ENCODE measurements at places on chromosomes 16 and 17. TPM values are rescaled to one million over a fixed set of nuclear protein-coding genes. Genes with fewer than 3 reads are reported as not detected.

The TMC8 gene
- total RNA-seq: 1.4 TPM

- DNase-seq: no peak
Measured at GRCh38 chr16:19434584-19434983, 16.9 kb downstream of the TMC5 start.

DNA sequence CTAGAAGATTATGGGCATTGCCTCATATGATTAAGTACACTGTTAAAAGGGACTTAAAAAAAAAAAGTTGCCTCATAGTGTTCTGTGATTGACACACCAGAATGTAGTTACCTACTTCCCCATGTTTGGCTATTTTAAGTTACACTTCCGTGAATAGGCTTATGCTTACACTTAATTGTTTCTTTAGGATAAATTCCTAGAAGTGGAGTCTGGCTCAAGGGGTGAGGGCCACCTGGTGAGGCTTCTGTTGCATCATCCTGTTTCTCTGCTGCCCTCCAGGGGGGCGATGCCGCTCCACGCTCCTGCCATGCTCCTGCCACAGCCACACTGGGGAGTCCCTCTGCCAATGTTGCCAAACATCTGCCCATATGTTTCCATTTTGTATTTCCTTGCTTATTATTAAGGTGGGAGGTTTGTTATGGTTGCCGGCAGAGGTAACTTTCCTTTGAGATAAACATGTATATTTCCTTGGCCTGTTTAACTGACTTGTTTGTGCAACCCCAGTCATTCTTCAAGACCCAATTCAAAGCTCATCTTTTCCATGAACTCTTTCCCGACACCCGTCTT, 73.1 kb downstream of the KSR1 start:
- no peak for DNase-seq

DNA sequence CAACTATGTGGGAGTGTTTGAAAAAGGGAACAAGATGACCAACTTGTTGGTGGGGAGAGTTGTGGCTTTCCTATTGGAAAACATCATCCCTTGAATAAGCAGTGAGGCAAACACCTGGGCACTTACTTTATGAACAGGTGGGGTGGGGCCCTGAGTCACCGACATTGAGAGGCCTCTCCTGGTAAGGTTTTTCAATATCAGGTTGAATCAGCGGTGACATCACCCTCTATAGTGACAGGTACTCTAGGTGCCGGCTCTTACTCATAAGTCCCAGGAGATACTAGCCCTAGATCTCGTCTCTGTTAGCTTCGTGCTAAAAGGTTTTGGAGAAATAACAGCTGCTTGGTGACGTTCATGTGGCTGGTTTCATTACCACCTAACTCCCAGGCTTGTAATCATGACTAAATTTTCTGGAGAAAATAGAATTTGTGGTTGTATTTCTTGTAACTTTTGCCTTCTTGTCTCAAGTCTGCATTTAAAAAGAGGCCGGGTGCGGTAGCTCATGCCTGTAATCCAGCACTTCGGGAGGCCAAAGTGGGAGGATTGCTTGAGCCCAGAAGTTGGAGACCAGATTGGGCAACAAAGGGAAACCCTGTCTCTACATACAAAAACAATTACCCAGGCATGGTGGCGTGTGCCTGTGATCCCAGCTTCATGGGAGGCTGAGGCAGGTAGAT, 19.3 kb downstream of the CDH1 start:
- DNase-seq: no peak

GRCh38 chr17:80720610-80721577, 176.3 kb downstream of the RPTOR start:
- DNase-seq: peak; percentile 20

DNA sequence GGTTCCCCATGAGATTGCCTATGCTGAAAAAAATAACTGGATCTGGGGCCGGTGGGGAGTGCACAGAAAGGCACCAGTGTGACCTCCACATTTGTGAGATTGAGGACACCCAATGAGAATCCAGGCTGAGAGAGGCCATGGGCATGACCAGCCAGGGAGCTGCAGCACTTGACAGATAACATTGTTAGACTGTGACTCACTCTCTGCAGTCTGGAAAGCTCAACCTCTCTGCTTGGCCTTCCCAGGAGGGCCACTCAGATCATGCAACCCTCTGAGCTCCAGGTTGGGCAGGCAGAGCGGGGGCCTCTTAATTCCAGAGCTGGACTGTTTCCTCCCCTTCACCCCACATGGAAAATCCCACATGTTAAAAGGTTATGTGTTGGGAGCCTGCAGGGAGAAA, 30.1 kb downstream of the FZD2 start:
- DNase-seq: no peak

- no peak for DNase-seq
Measured at GRCh38 chr16:53768593-53768992, 64.6 kb downstream of the FTO start.

- no peak for DNase-seq
Measured at GRCh38 chr16:60407034-60407433, 1629.2 kb downstream of the CDH8 start.

The TBC1D28 gene
- not detected for total RNA-seq

- DNase-seq: no peak
Measured at GRCh38 chr16:65377195-65377594, 255.3 kb upstream of the CDH11 start.

DNA sequence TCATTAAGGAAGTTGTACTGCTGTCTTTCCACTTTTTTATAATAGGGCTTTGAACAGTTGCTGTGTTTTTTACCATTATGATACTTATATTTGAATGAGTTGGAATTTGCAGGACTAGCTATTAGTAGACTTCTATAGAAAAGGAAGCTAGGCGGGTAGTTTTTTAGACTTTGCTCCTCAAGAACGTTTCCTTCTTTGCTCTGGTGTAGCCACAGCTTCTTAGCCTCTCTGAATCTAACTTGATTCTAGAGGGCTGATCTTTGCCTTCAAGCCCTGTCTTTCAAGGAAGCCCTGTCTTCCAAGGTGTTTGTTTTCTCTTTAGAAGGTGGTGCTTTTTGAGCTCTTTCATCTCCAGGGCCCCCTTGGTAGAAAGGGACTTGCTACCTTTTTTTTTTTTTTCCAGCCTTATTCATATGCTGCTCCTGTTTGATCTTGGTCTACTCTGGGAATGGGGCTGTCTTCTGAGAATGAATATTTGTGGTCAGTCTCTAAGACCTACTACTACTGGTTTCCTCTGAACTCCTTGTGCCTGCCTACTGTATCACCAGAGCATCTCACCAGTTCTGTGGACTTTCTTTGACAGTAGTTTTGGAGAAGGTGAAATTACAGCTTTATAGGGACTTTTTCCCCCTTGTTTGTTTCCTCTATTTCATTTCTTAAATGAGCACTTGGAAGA, 52.3 kb upstream of the RASL10B start:
- DNase-seq: no peak

DNA sequence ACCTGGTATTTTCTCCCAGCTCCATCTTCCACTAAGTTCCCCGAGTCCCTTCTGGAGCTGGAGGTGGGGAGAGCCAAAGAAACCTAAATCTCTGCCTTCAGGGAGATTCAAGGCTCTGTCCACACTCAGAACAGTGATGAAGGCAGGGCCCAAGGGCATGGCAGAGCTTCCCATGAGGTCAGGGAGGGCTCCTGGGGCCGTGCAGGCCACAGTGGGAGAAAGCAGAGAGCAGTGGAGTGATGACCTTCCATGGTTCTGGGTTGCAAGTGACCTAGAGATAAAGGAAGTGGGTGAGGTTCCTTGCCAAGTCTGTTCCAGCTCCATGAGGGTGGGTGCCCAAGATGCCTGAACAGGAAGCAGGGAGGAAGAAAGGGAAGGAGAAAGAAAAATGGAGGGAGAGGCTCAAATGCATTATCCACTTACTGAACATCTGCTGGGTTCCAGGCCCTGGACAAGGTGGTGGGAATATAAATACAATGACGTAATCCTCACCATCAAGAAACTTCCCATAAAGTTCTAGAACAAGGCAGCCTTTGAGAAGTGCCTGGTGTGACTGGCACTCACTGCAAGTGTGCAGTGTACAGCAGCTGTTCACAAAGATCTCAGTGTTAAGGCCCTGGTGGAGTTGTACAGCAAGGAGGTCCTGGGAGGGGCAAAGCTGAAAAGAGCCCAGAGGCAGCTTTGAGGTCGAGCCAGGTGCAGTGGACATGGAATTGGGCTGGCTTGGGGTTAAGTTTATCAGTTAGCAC, 13.3 kb downstream of the TBKBP1 start:
- DNase-seq: no peak

The CCL3 gene
- total RNA-seq: 1.1 TPM

DNA sequence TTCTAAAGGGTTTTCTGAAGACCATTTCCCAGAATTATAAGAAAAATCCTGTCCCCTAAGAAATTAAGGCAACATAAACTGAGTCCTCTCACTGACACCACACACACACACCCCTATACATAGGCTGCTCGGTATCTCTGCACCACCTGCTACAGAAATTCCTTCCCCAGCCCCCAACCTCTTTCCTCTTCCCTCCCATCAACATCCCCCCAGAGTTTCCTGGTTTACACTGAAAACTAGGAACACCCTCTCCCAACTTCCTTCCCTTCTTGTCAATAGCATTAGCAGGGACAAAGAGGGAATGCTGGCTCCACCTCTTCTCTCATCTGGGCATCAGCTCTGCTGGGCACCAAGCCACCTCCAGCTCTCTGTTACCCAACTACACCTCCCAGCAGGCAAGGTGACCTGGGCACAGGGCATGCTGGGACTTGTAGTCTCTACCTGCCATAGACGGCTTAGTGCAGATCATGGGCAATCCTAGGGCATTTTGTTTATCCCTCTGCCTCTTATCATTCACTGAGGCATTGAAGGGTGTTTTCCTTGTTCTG, 15.7 kb downstream of the CAVIN1 start:
- DNase-seq: no peak

- no peak for DNase-seq
Measured at GRCh38 chr17:73800893-73801292, 156.6 kb upstream of the SDK2 start.

GRCh38 chr17:77458202-77459017, 317.6 kb downstream of the SEC14L1 start:
- no peak for DNase-seq

DNA sequence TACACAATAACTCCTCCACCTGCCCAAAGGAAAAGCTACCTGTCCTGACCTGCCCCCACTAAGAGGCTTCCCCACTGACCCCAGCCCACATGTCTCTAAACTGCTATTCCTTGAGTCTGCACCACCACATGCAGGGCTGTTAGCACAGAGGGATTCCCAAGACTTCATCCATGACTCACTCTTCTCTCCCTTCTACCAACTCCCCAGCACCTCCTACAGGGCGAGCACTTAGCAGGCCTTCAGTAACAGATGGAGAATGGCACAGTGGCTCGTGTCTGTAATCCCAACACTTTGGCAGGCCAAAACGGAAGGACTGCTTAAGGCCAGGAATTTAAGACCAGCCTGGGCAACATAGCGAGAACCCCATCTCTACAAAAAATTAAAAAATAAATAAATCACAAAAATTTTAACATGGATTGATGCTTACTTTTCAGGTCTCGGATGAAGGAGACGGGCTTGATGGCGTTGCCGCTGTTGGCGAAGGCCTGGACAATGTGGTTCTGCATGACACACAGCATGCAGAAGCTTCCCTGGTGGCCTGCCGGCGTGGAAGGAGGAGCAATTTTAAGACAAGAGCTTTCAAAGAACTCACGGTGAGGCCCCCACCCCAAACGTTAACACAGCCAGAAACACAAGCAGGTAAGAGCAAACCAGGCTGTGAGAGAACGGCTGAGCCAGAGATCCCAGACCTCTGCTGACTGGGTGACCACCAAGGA, 12.0 kb downstream of the USP36 start:
- no peak for DNase-seq

The DLX4 gene
- 11.2 TPM for total RNA-seq

GRCh38 chr17:38747463-38748148, 530 bp downstream of the PCGF2 start:
- no peak for DNase-seq

The CA5A gene
- total RNA-seq: not detected

GRCh38 chr17:67151717-67152116, 93.3 kb downstream of the HELZ start:
- no peak for DNase-seq

The SLC22A31 gene
- total RNA-seq: 4.5 TPM

- DNase-seq: no peak
Measured at GRCh38 chr17:59901604-59902003, 8.7 kb downstream of the RPS6KB1 start.

The TEX19 gene
- 0.21 TPM for total RNA-seq

GRCh38 chr17:77549726-77550366, 408.7 kb upstream of the TNRC6C start:
- DNase-seq: no peak

- no peak for DNase-seq
Measured at GRCh38 chr17:80110927-80111701, 9.7 kb downstream of the GAA start.

GRCh38 chr17:77089124-77089490, 51.7 kb upstream of the SEC14L1 start:
- DNase-seq: no peak

GRCh38 chr16:72284042-72284789, 112.3 kb upstream of the PMFBP1 start:
- DNase-seq: no peak

- no peak for DNase-seq
Measured at GRCh38 chr17:36727577-36727976, 126.2 kb downstream of the MRM1 start.

DNA sequence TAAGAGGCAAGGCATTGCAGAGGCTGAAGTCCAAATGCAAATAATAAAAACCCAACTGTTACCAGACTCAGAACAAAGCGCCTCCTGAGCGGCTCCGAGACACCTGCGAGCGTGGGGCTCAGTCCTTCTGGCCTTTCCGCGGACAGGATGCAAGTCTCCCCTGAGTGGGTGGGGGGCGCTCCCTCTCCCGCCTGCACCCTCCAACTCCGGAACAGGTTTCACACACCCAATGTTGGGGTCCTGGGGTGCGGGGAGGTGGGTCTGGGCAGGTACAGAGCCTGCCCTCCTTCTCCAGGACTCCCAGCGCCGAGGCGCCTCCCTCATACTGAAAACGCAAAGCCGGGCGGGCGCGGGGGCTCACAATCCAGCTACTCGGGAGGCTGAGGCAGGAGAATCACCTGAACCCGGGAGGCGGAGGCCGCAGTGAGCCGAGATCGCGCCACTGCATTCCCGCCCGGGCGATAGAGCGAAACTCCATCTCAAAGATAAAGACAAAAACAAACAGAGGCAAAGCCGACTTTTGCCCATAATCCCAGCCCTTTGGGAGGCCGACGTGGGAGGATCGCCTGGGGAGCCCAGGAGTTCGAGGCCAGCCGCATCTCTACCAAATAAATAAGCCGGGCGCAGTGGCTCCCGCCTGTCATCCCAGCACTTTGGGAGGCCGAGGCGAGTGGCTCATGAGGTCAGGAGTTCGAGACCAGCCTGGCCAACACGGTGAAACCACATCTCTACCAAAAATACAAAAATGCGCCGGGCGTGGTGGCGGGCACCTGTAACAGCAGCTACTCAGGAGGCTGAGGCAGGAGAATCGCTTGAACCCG, 893 bp downstream of the GINS2 start:
- DNase-seq: no peak

The UBFD1 gene
- 102 TPM for total RNA-seq

- DNase-seq: no peak
Measured at GRCh38 chr17:76131692-76132573, 9.1 kb downstream of the FOXJ1 start.

Measured in Panc1 (cell line).